CD8-positive, alpha-beta memory T cell (primary cell): ENCODE measurements at places on chromosomes 6 and 20. TPM values are rescaled to one million over a fixed set of nuclear protein-coding genes. Genes with fewer than 3 reads are reported as not detected.

DNA sequence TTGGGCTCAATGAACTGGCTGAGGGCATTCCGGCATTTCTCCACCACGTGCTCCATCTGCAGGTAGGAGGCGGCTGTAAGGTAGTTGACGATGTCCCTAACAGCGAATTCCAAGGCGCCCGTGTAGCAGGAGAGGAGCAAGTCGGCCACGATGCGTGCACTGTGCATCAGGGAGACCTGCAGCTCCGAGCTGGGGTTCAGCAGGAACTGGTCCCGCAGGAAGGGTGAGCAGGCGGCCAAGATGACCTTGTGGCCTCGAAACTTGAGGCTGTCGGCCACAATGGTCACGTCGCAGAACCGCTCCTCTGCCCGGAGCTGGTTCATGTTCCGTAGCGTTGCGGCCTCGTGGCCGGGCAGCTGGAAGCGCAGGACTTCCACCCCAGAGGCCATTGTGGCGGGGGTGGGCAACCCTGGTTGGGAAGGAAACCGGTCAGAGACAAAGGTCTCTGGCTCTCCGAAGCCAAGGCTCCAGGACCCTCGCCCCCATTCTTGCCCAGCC lies 920 bp downstream of the ZBTB12 start:
- DNase-seq: no peak

GSTA2 gene
- total RNA-seq: not detected

- DNase-seq: no peak
Observed at GRCh38 chr20:48820649-48820973, 7.2 kb downstream of the PREX1 start.

MEP1A gene
- total RNA-seq: not detected

GRCh38 chr6:80211286-80211685 lies 104.8 kb downstream of the BCKDHB start:
- no peak for DNase-seq

GRCh38 chr6:104473021-104473429 lies 386.7 kb downstream of the HACE1 start:
- DNase-seq: no peak

DNA sequence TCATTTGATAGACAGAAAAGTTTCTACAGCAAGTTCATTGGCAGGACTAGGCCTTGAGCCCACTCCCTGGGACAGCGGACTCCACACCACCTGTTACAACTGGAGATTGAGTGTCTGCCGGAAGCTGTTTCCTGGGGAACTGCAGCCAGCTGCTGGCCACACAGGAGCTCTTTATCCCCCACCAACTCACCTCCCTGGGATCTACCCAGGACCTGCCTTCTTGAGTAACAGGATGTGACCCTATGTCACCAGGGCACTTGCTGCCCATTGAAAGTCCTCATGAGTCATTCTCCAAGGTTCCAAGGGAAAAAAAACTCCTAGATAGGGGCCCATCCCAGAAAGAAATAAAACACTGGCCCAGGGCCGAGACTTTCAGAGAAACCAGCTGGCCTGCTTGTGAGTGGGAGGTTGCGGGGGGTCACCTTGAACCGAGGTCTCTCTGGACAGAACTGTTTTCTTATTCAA lies 37.4 kb upstream of the SLC9A8 start:
- no peak for DNase-seq

C6orf15 gene
- not detected for total RNA-seq

DNA sequence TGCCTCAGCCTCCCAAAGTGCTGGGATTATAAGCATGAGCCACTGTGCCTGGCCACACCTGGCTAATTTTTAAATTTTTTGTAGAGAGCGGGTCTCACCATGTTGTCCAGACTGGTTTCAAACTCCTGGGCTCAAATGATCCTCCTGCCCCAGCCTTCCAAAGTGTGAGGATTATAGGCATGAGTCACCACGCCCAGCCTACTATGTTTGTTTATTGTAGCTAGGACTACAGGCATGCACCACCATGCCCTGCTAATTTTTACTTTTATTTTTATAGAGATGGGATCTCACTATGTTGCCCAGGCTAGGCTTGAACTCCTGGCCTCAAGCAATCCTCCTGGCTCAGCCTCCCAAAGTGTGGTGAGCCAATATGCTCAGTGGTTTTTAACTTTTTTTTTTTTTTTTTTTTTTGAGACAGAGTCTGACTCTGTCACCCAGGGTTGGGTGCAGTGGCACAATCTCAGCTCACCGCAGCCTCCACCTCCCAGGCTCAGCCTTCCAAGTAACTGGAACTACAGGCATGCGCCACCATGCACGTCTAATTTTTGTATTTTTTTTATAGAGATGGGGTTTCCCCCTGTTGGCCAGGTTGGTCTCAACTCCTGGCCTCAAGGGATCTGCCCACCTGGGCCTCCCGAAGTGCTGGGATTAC lies 12.0 kb upstream of the DDX43 start:
- no peak for DNase-seq

TRAPPC3L gene
- total RNA-seq: not detected

- DNase-seq: no peak
Observed at GRCh38 chr20:37475252-37475651, 45.8 kb upstream of the NNAT start.

DNA sequence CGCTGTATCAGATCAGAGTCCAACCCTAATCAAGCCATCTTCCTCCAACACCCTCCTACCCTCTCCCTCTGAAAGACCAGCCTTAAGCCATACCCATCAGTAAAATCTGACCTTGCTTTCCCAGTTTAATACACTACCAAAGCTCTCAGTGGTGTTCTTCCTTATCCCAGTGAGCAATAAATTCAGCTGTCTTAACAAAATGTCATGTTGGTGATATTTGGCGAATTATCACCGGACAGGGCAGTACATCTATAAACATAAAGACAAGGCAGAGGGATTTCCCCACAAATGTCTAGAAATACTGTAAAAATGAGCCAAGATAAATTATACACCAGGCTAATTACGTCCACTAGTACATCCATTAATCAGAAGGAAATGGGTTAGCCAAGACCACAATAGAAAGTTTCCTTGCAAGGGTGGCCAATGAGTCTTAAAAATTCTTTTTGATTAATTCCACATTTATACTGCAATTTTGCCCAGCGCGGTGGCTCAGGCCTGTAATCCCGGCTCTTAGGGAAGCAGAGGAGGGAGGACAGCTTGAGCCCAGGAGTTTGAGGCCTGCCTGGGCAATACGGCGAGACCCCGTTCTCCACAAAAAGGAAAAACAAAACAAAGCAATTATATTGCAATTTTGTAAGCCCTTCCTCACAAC lies 905 bp downstream of the RARS2 start:
- no peak for DNase-seq

TNF gene
- 215 TPM for total RNA-seq

- no peak for DNase-seq
Observed at GRCh38 chr6:141048451-141048850, 1084.3 kb upstream of the GJE1 start.

GRCh38 chr6:168319279-168320111 lies at the start of gene DACT2:
Gene DACT2 (minus strand): TSS chr6:168319777. CDS start chr6:168319633, 144 bp downstream.
- DNase-seq: no peak

DNA sequence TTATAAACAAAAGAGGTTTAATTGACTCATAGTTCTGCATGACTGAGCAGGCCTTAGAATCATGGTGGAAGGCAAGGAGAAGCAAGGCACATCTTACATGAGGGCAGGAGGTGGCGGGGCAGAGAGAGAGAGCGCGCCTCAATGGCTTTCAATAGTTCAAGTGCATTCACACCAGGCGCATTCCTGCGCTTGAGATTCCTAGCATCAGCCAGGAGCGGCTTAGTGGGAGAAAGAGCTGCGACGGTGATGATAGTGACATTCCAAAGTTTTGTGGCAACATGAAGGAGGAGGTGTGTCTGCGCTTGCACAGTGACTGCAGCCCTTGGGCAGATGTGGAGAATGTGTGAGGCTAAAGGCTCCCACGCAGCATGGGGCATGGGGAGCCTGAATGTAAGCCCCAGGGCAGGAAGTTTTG lies 25.0 kb upstream of the EMILIN3 start:
- no peak for DNase-seq

KCNK16 gene
- total RNA-seq: not detected

GRCh38 chr6:148364056-148364824 lies 21.6 kb downstream of the SASH1 start:
- DNase-seq: no peak

- DNase-seq: no peak
Observed at GRCh38 chr20:34997131-34997561, 41.5 kb downstream of the MYH7B start.

HLA-F gene
- 222 TPM for total RNA-seq

- DNase-seq: no peak
Observed at GRCh38 chr6:68108233-68108835, 526.7 kb upstream of the ADGRB3 start.

- DNase-seq: no peak
Observed at GRCh38 chr6:16518265-16518664, 243.0 kb downstream of the ATXN1 start.

GRCh38 chr6:56370127-56370540 lies 122.8 kb upstream of the COL21A1 start:
- DNase-seq: no peak

DNA sequence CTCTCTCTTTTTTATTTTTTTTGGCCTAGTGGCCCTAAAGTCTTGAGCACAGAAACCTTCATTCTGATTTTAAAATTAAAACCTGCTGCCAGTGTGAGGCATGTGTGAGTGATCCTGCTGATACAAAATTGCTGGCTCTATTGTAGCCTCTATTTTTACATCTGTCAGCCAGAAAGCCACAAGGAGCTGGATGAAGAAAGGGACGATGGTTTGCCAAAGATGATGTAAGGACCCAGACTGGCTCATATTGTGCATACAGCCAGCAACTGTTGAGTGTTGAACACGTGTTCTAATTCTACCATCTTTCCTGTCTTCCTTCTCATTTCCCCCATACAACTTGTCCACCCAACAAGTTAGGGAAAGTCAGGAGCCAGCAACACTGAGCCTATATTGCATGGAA lies 40.8 kb upstream of the ATXN1 start:
- DNase-seq: no peak

DNA sequence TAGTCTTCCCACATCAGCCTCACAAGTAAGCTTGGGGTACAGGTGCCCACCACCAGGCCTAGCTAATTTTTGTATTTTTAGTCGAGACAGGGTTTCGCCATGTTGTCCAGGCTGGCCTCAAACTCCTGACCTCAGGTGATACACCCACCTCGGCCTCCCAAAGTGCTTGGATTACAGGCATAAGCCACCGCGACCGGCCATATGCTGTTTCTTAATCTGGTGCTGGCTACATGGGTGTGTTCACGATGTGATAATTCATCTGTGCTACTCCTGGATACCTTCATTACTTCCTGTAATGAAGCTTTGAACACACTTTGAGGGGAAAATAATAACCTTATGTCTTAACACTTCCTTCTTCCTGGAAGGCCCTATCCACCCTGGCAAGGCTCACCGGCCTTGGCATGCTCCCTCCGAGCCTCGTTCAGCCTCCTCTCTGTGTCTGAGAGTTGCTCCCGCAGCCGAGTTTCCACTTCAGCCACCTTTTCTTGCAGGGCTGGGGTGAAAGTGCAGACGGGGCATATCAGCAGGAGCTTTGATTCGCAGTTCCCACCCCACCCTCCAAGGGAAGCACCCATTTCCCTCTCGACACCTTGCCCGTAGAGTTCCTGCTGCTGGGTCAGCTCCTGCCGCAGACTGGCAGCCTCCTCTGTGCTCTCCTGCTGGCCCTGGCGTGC lies 5.6 kb upstream of the PSORS1C2 start:
- no peak for DNase-seq

DNA sequence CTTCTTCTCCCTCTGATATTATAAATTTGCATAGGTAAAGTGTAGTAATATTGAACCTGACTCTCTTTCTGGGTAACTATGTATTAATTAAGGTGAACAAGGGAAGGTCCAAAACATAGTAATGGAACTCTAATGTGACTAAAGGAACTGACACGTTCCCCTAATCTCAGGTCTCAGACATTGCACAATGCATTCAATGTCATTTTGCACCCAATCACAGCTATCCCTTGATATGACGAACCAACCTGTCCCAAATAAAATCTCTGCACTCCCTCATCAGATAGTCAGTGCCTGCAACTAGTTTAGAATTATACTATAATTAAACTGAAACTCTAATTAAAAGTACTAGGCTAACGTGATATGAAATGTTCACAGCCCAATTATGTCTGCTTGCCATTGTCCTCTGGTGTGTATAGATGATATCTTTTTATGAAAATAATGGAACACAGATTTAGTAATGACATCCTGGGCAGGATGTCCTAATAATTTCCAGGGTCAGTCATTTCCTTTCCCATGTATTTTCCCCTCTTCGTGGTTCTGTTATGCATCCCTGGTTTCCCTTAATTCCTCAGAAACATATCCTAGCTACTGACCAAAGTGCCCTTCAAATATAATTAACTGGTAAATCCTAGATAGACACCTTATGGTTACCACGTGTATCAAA lies 36.8 kb downstream of the PTPRK start:
- DNase-seq: no peak

MUC22 gene
- total RNA-seq: not detected

DNA sequence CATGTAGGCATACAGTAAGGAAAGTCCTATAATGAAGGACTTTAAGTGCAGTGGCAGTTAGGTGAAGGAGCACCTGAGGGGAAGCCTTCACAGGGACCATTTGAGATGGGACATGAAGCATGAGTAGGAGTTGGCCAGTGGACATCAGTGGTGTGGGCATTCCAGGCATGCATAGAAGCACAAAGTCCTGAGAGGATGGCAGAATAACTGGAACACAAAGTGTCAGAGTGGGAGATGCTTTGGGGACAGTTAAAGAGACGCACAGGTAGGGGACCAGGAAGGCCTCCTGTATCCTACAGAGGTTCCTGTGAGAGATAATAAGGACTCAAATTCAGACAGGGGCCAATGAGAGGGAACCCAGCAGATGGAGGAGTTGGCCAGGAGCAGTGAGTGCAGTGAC lies 26.4 kb upstream of the EFHC1 start:
- no peak for DNase-seq

TMEM74B gene
- total RNA-seq: not detected

DNA sequence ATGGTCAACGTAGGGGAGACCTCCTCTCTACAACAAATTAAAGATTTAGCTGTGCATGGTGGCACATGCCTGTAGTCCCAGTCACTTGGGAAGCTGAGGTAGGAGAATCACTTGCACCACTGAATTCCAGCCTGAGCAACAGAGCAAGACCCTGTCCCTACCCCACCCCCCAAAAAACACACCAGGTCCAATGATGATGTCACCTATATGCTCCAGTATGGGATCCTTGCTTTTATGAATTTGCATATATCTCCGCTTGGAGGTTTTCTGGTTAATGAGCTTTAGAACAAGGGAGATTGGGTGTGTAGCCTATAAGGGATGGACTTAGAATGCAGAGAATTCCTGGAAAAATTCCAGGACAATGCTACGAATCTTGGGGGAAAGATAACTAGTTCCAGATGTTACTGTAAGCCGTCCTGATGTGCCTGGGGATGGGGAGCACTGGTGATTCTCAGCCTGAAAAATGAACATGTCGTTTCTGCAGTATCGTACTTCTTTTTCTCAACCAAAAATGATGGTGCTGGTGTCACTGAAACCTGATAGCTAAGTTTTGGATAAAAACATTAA lies 61.1 kb downstream of the ZBTB2 start:
- no peak for DNase-seq

- DNase-seq: no peak
Observed at GRCh38 chr20:4226330-4227084, 211.1 kb upstream of the RNF24 start.

- DNase-seq: no peak
Observed at GRCh38 chr6:112005013-112005371, 48.9 kb upstream of the CCN6 start.
